ENCODE measurements at places on chromosomes 3 and 15. TPM values are rescaled to one million over a fixed set of nuclear protein-coding genes. Genes with fewer than 3 reads are reported as not detected.

The GOLGA6L10 gene
- total RNA-seq, result 1.1 TPM

GRCh38 chr15:63729115-63729884, 104.4 kb downstream of the HERC1 start:
- no peaks in the 10 kb centered on the region for H3K4me1 ChIP-seq
- H3K36me3 ChIP-seq, result peaks cover 39% of the 10 kb centered on the region
- no peak for DNase-seq
- H3K27me3 ChIP-seq, result no peaks in the 10 kb centered on the region
- no peak overlapping the region for H3K4me3 ChIP-seq

DNA sequence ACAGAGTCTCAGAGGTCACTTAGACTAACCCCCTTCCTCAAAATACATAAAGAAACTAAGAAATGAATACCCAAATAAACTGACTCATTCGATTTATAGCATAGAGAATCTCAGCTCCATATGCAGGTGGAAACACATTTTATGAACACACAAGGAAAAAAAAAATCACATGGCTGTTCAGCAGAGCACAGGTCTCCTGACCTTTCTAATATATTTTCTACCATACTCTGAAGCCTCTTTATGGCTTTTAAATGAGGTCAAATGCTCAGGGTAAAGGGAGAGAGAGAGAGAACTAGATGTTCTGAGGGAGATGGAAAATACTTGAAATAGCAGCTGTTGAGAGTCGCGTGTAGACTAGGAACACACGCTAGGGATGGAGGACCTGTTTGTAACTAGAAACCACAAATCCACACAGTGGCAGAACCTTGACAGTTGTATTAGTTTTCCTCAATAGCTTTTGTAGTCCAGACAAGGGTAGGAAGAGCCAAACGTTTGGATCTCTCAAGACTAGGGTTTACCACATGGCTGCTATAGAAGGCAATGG, 165.3 kb downstream of the FMN1 start:
- H3K27me3 ChIP-seq, result no peaks in the 10 kb centered on the region
- H3K4me3 ChIP-seq, result no peak overlapping the region
- H3K27ac ChIP-seq, result peak overlapping the region; percentile 63
- no peak for DNase-seq
- peaks cover 10% of the 10 kb centered on the region for H3K4me1 ChIP-seq
- no peaks in the 10 kb centered on the region for H3K36me3 ChIP-seq

- H3K4me1 ChIP-seq, result no peaks in the 10 kb centered on the region
- no peaks in the 10 kb centered on the region for H3K36me3 ChIP-seq
- H3K27ac ChIP-seq, result no peak overlapping the region
- DNase-seq, result no peak
- H3K4me3 ChIP-seq, result no peak overlapping the region
- no peaks in the 10 kb centered on the region for H3K27me3 ChIP-seq
Measured at GRCh38 chr3:193367868-193368267, 10.7 kb downstream of the ATP13A5 start.

DNA sequence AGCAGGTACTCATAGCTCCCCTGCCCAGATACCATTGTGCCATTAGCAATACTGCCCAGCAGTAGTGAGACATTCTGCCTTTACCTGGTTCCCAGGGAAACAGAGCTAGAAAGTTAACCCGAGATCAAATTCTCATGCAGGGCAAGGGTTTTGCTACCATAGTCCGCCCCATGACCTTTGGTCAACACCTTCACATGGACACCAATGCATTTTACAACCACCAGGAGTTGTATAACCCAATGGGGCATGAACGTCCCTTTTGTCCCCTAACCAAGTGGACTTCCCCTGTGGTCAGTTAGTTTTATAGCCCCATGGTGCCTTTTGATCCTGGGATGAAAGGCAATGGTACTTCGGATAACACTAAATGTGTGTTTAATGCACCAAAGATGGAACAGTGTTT, 151.7 kb upstream of the IQSEC1 start:
- no peaks in the 10 kb centered on the region for H3K36me3 ChIP-seq
- no peaks in the 10 kb centered on the region for H3K4me1 ChIP-seq
- no peak overlapping the region for H3K27ac ChIP-seq
- H3K27me3 ChIP-seq, result no peaks in the 10 kb centered on the region
- no peak for DNase-seq
- no peak overlapping the region for H3K4me3 ChIP-seq

The SST gene
- not detected for total RNA-seq

GRCh38 chr3:55728461-55729100, 241.5 kb upstream of the WNT5A start:
- no peaks in the 10 kb centered on the region for H3K36me3 ChIP-seq
- no peaks in the 10 kb centered on the region for H3K4me1 ChIP-seq
- H3K4me3 ChIP-seq, result no peak overlapping the region
- H3K27ac ChIP-seq, result no peak overlapping the region
- no peaks in the 10 kb centered on the region for H3K27me3 ChIP-seq
- no peak for DNase-seq

The GOLGA8G gene
- not detected for total RNA-seq

DNA sequence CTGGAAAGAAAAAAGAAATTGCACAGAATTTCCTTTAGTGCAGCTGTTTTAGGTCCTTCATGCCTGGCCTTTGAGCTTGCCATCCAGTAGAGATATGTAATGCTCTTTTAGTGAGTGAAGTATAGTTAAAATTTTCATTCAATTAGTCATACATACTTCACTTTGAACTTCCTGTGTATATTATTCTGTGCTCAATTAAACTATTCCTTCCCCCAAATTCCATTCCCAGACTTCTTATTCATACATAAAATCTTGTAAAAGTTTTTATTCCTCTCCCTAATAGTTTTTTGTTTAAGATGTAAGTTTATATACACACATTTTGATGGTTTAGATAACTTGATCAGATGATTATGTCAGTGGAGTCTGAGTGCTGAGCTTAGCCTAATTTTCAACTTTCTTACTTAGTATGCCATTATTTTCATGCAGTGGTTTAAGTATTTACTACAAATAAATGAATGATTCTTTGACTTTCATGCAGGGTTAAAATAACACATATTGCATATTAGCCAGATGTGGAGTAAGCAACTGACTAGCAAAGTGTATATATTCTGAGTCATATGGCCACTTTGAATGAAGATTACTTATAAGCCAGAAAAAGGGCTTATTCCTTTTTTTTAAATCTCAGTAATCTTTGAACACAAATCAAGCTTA, 42.5 kb upstream of the ABHD10 start:
- no peaks in the 10 kb centered on the region for H3K27me3 ChIP-seq
- H3K27ac ChIP-seq, result no peak overlapping the region

- peaks cover 82% of the 10 kb centered on the region for H3K36me3 ChIP-seq
- no peaks in the 10 kb centered on the region for H3K27me3 ChIP-seq
- H3K4me1 ChIP-seq, result no peaks in the 10 kb centered on the region
- DNase-seq, result no peak
- no peak overlapping the region for H3K4me3 ChIP-seq
Measured at GRCh38 chr15:22922003-22922402, 58.2 kb downstream of the CYFIP1 start.

- H3K36me3 ChIP-seq, result no peaks in the 10 kb centered on the region
- H3K4me1 ChIP-seq, result no peaks in the 10 kb centered on the region
- no peak overlapping the region for H3K27ac ChIP-seq
- no peak overlapping the region for H3K4me3 ChIP-seq
- DNase-seq, result no peak
Measured at GRCh38 chr3:8972639-8973038, 9.4 kb upstream of the RAD18 start.

DNA sequence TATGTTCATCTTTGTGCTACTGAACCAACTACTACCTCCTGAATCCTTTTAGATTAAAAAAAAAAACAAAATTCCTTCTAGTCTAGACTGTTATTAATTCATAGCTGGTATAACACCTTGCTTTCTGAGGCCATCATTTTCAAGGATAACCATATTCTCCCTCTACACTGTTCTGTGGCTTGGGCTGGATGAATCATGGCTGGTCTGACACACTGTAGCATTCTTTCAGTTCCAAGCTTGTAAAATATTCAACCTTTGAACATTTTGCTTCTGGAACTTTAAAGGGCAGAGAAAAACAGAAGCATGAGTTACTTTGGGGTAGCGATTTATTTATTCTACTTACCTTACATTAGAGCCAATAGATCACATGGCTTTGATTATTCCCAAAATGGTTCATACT, 7.6 kb downstream of the HSPBAP1 start:
- H3K4me1 ChIP-seq, result no peaks in the 10 kb centered on the region
- H3K27ac ChIP-seq, result no peak overlapping the region
- H3K4me3 ChIP-seq, result no peak overlapping the region
- DNase-seq, result no peak

DNA sequence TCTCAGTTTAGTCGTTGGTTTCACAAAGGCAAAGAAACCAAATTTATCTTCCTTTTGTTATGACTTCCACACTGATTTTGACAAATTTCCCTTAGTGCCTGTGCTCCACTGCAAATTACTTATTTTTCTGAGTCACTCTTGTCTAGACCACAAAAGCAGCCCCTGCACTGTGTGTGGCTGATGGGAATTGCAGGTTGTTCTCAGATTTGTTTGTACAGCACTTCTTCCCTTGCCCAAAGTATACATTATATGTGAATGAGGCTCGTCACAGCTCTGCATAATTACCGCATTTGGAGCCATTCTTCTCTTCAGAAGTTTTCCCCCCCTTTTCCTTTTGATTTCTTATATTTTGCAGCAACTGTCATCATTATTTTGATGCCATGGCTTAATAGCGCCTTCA, 354.2 kb upstream of the IL12A start:
- DNase-seq, result no peak
- H3K27ac ChIP-seq, result no peak overlapping the region
- H3K4me3 ChIP-seq, result no peak overlapping the region
- H3K4me1 ChIP-seq, result no peaks in the 10 kb centered on the region

GRCh38 chr15:57596978-57597377, 5.3 kb downstream of the MYZAP start:
- H3K4me3 ChIP-seq, result no peak overlapping the region
- peak overlapping the region; percentile 91 for H3K27ac ChIP-seq
- no peaks in the 10 kb centered on the region for H3K36me3 ChIP-seq
- DNase-seq, result no peak
- peaks cover 22% of the 10 kb centered on the region for H3K4me1 ChIP-seq

The CHCHD6 gene
- total RNA-seq, result 21.1 TPM

The P2RY13 gene
- 3.1 TPM for total RNA-seq

DNA sequence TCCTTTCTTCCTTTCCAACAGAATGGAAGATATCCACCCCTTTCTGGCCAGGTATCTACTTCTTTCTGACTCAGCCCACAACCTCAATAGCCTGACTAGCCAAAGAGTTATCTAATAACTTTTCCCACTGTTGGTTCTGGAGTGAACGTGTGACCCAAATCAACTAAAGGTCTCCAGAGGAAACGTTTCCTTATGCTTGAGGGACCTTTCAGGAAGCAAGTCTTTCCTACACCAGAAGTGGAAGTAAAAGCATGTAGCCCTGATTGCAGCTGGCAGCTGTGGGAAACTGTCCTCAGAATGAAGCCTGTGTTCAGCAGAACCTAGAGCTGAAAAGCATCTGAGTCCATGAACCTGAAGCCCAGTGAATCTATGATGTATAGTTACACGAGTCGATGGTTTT, 34.7 kb upstream of the PHLDB2 start:
- DNase-seq, result no peak
- H3K4me3 ChIP-seq, result no peak overlapping the region
- no peaks in the 10 kb centered on the region for H3K36me3 ChIP-seq
- H3K4me1 ChIP-seq, result no peaks in the 10 kb centered on the region
- no peak overlapping the region for H3K27ac ChIP-seq

GRCh38 chr3:16606398-16606797, 1.2 kb upstream of the DAZL start:
- H3K4me1 ChIP-seq, result no peaks in the 10 kb centered on the region
- H3K27ac ChIP-seq, result no peak overlapping the region
- DNase-seq, result no peak
- no peaks in the 10 kb centered on the region for H3K27me3 ChIP-seq

The LRTM1 gene
- total RNA-seq, result not detected

The TBC1D5 gene
- total RNA-seq, result 61.1 TPM

The KCNMB3 gene
- total RNA-seq, result 1.3 TPM

DNA sequence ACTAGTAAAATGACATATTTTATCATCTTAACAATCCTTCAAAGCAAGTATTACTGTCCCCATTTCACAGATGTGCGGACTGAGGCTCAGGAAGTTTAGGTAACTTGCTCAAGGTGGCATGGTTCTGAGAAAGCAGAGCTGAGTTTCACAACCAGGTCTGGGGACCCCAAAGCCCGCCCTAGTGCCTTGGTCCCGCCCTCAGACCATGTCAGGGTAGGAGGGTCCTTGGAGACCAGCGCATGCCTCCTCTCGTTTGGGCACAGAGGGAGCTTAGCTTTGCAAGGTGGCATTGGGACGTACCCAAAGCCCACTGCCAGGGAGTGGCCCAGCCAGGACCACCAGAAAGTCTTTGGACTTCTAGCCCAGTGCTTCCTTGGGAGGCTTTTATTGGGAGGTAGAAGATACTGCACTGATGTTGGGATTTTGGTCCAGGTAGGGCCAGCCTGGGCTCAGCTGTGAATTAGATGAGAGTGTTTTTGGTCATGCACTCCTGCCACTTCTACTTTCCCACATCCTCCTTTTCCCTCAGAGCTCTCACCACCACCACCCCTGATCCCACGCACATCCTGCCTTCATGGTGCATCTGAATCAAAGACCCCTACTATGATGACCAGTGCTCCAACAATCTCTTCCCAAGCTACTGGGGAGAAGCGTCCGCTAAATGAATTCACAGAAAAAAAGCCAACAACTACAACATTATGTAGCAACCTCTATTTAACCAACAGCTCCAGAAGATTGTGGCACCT, 307.9 kb downstream of the TLE3 start:
- no peaks in the 10 kb centered on the region for H3K27me3 ChIP-seq
- no peaks in the 10 kb centered on the region for H3K4me1 ChIP-seq
- no peaks in the 10 kb centered on the region for H3K36me3 ChIP-seq
- DNase-seq, result no peak
- no peak overlapping the region for H3K27ac ChIP-seq

- H3K27me3 ChIP-seq, result no peaks in the 10 kb centered on the region
- no peak overlapping the region for H3K27ac ChIP-seq
- H3K4me1 ChIP-seq, result no peaks in the 10 kb centered on the region
- no peaks in the 10 kb centered on the region for H3K36me3 ChIP-seq
- no peak for DNase-seq
Measured at GRCh38 chr15:96701877-96702276, 371.4 kb downstream of the NR2F2 start.

DNA sequence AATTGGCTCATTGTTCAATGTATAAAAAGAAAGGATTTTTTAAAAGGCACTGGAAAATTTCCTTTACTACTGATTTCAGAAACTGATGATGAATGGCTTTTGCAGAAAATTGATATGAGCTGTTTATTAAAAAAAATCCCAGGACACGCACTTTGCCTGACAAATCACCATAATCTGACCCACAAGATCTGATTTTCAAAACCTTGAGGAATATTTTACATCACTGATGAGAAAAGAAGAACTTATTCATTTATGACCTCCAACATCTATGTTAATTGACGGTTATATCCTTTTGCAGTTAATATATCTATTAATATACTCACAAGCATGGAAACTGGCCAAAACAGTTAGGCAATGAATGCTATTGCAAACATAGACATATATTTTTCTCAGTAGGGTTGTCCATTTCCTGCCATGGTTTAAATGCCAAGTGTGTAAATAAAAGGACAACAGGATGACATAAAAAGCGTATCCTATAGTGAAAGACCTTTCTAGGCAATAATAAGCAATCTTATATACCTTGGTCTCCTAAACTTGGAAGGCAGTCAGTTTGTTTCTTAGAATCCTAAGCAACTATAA, 109.7 kb upstream of the SLC7A14 start:
- no peak for DNase-seq
- no peaks in the 10 kb centered on the region for H3K27me3 ChIP-seq
- H3K36me3 ChIP-seq, result no peaks in the 10 kb centered on the region
- no peak overlapping the region for H3K4me3 ChIP-seq

The NRROS gene
- 13.2 TPM for total RNA-seq
